ENCODE measurements at places on chromosomes 16 and 17.

GRCh38 chr17:70011750-70012149, 63.3 kb upstream of the KCNJ16 start:
- H3K36me3 ChIP-seq, result no peaks in the 10 kb centered on the region
- no peak overlapping the region for H3K27ac ChIP-seq
- no peak overlapping the region for H3K4me3 ChIP-seq
- DNase-seq, result no peak

DNA sequence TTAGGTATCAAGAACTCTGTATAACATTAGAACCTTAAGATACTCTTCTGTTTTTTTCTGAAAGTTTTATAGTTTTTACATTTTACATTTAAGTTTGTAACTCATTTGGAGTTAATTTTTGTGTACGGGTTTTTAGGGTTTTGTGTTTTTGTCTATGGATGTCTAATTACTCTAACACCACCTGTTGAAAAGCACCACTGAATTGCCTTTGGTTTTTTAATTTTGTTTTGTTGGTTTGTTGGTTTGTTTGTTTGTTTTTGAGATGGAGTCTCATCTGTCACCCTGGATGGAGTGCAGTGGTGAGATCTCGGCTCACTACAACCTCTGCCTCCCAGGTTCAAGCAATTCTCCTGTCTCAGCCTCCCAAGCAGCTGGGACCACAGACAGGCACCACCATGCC, 29.8 kb upstream of the ZNF629 start:
- no peak overlapping the region for H3K27ac ChIP-seq
- H3K27me3 ChIP-seq, result peaks cover 7% of the 10 kb centered on the region
- H3K4me3 ChIP-seq, result no peak overlapping the region

DNA sequence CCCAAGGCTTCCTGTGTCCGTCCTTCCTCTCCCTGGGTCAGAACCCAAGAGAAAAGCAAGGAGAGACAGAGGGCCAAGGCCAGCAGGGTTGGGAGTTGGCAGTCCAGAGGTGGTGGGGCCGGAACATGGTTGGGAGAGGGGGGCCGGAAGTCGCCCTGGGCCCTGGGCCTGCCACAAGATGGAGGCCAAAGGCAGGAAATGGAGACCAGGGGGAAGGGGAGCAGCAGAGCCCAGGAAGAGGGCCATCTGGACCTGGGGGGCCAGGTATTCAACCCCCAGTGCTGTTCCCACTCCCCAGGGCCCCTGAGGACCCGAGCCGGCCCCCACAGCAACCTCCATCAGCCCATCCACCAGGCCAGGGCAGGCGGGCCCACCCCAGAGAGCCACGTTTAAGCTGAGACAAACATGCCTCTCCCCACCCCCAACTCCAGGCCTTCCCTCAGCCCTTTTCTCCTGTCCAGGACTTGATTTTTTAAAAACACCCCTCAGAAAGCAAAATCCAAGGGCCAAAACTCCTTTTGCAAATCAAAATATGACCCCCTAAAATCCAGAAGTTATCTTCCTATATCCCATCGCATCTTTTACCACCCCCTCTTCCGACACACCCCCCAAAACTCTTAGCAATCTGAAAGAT, 4.4 kb upstream of the BCL6B start:
- peak overlapping the region; percentile 83 for H3K4me3 ChIP-seq
- H3K27ac ChIP-seq, result peak overlapping the region; percentile 89
- DNase-seq, result no peak

GRCh38 chr16:67964477-67965131, 3.8 kb downstream of the SLC12A4 start:
- no peak for DNase-seq
- no peak overlapping the region for H3K27ac ChIP-seq
- peaks cover 30% of the 10 kb centered on the region for H3K36me3 ChIP-seq
- H3K27me3 ChIP-seq, result peaks cover 26% of the 10 kb centered on the region
- H3K4me1 ChIP-seq, result peaks cover 28% of the 10 kb centered on the region

DNA sequence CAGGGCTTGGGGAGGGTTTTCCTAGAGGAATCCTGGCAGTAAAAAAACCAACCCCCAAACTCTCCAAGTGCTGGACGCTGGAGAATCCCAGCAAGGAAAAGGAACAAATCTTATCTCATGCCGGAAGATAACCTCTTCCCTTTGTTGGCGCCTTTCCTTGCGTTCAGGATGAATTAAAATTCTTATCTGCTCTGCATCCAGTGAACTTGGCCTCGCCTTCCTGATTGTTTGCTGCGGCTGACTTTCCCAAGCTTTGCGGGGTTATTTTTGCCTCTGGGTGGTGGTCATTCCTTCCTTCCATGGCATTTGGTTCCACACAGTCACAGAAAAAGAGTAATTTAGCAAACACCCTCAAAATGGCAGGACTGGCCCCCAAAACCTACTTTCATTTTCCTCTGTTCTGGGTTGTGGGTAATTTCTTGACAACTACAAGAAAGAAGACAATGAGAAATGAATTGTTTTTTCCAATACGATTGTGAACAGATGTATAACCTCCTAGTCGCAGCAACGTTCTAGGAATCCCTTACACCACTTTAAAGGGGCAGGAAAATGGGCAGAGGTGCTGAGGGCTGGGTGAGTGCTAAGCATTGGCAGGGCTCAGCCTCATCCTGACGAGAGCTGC, 77.8 kb downstream of the MRC2 start:
- H3K36me3 ChIP-seq, result peaks cover 14% of the 10 kb centered on the region
- peak; percentile 30 for DNase-seq
- peak overlapping the region; percentile 90 for H3K4me3 ChIP-seq
- peaks cover 24% of the 10 kb centered on the region for H3K4me1 ChIP-seq
- peak overlapping the region; percentile 87 for H3K27ac ChIP-seq

- no peak overlapping the region for H3K4me3 ChIP-seq
- DNase-seq, result no peak
- peaks cover 13% of the 10 kb centered on the region for H3K4me1 ChIP-seq
- no peaks in the 10 kb centered on the region for H3K36me3 ChIP-seq
Measured at GRCh38 chr17:44229090-44229489, 9.6 kb upstream of the UBTF start.

DNA sequence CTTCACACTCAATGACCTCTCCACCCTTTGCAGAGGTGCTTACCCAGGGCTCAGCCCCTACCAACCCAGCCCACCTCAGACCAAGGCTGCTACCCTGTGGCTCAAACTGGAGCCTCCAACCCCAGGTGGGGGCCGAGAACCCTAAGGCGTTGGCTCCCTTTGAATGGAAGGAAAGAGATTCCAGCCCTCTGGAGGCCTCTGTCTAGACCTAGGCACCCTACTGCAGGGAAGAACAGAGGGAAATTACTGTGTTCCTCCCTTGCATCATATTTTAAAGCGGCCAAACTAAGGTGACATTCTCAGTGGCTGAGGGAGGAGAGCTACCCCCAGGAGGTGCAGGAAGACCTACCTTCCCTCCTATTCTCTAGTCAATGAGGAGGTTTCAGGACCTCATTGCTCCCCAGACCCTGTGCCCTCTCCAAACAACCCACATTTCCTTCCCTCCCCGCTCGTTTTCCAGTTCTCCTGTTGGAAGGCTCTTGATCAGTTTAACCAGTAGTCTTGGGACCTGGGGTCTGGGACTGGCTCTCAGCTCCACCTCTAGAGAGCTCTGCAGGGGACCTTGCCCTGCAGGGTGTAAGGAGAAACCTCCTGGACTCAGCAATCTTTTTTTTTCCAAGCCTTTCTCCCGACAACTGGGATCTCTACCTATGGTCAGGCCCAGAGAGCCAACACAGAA, 5.5 kb upstream of the HOXB8 start:
- peaks cover 28% of the 10 kb centered on the region for H3K4me1 ChIP-seq
- no peak overlapping the region for H3K4me3 ChIP-seq
- H3K27me3 ChIP-seq, result peaks cover 34% of the 10 kb centered on the region

GRCh38 chr17:49580055-49580721, 4.5 kb downstream of the NXPH3 start:
- no peak overlapping the region for H3K4me3 ChIP-seq
- H3K27me3 ChIP-seq, result peaks cover 22% of the 10 kb centered on the region
- H3K36me3 ChIP-seq, result no peaks in the 10 kb centered on the region
- no peak for DNase-seq
- no peak overlapping the region for H3K27ac ChIP-seq
- H3K4me1 ChIP-seq, result peaks cover 6% of the 10 kb centered on the region

GRCh38 chr17:38815576-38816193, 9.4 kb downstream of the CWC25 start:
- H3K27me3 ChIP-seq, result peaks cover 2% of the 10 kb centered on the region
- H3K4me1 ChIP-seq, result no peaks in the 10 kb centered on the region
- no peak overlapping the region for H3K4me3 ChIP-seq
- peak overlapping the region; percentile 57 for H3K27ac ChIP-seq
- DNase-seq, result no peak

GRCh38 chr16:48405907-48406306, 20.7 kb upstream of the SIAH1 start:
- H3K36me3 ChIP-seq, result no peaks in the 10 kb centered on the region
- no peak overlapping the region for H3K4me3 ChIP-seq
- H3K27me3 ChIP-seq, result peaks cover 6% of the 10 kb centered on the region
- DNase-seq, result no peak

DNA sequence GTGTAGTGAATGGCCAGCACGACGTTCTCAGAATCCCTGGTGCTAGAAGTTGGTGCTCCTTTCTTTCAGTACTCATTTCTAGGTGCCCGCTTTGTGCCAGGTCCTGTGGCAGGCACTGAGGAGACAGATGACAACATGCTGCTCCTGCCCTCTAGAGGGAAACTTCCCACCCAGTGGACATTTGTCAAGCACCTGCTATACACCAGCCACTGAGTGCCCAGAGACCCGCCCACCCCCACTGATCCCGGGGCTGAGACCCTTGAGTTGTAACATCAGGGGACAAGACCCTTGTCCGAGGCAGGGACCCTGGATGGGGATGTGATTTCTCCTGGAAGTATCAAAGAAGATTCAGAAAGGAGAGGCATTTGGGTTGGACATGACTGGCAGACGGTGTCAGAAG, 25.1 kb downstream of the UNC13D start:
- no peaks in the 10 kb centered on the region for H3K4me1 ChIP-seq
- no peak overlapping the region for H3K4me3 ChIP-seq
- H3K27me3 ChIP-seq, result peaks cover 5% of the 10 kb centered on the region
- no peak for DNase-seq
- H3K27ac ChIP-seq, result peak overlapping the region; percentile 4

DNA sequence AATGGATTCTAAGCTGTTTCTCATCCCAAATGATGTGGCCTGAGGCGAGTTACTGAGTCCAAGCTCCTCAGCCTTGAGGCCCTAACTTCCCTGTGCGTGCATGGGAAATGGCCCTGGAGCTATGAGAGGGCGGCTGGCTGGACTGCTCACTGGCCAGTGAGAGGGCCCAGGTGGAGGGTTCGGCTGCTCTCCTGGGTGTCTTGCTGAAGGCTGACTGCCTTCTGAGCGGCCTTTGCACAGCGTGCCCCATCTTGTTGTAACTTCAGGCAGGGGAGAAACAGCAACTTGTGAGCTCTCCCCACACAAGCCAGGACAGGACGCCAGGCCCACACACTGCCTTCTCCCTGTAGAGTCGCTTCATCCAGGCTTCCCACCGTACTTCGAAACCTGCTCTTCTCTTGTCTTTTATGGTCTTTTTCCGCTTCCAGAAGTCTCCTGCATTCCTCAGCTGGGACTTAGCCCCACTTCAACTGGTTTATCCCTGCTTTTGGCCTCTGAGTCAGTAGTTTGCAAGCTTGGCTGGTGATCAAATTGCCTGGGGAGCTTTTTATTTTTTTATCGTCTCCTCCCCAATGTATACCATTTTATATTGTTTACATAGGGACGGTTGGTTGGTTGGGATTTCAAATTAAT, 13.3 kb downstream of the CDH3 start:
- DNase-seq, result no peak
- no peak overlapping the region for H3K27ac ChIP-seq
- no peak overlapping the region for H3K4me3 ChIP-seq
- no peaks in the 10 kb centered on the region for H3K4me1 ChIP-seq
- no peaks in the 10 kb centered on the region for H3K27me3 ChIP-seq

DNA sequence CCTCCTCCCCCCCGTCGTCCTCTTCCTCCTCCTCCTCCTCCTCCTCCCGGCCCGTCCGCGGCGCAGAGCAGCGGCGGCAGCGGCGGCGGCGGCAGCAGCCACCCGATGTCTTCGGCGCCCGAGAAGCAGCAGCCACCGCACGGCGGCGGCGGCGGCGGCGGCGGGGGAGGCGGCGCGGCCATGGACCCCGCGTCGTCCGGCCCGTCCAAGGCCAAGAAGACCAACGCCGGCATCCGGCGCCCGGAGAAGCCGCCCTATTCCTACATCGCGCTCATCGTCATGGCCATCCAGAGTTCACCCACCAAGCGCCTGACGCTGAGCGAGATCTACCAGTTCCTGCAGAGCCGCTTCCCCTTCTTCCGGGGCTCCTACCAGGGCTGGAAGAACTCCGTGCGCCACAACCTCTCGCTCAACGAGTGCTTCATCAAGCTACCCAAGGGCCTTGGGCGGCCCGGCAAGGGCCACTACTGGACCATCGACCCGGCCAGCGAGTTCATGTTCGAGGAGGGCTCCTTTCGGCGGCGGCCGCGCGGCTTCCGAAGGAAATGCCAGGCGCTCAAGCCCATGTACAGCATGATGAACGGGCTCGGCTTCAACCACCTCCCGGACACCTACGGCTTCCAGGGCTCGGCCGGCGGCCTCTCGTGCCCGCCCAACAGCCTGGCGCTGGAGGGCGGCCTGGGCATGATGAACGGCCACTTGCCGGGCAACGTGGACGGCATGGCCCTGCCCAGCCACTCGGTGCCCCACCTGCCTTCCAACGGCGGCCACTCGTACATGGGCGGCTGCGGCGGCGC, at the start of gene FOXF1:
FOXF1 (plus strand) TSS at position 63 of the 797 bp plus-strand sequence; CDS start at position 106, 43 bp downstream.
- no peak for DNase-seq
- H3K4me1 ChIP-seq, result peaks cover 18% of the 10 kb centered on the region
- peak within 1 kb of the TSS; percentile 37 for H3K4me3 ChIP-seq
- peaks cover 44% of the 10 kb centered on the region for H3K27me3 ChIP-seq

DNA sequence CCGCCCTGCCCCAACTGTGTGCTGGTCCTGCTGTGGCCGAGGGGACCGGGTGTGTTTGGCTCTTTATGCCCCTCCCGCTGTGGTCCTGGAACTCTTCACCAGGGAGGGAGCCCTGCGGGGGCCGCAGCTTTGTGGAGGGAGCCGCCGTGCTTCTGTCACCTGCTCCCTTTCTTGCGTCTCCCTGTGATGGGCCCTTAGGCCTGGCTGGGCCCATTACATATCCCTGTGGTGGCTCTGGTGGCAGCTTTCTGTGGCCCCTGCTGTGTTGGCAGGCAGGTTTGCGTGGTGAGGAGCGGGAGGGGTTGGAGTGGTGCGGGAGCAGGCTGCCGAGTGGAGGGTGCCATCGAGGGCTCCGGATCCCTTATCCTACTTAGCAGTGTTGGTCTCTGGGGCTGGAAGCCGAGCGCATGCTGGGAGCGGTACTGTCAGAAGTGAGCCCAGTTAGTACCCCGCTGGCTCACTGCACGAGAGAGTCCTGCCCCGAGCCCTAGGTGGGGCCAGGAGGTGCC, 60.4 kb downstream of the PDPK1 start:
- peaks cover 5% of the 10 kb centered on the region for H3K4me1 ChIP-seq
- H3K36me3 ChIP-seq, result peaks cover 10% of the 10 kb centered on the region
- H3K27ac ChIP-seq, result no peak overlapping the region
- H3K27me3 ChIP-seq, result peaks cover 6% of the 10 kb centered on the region

DNA sequence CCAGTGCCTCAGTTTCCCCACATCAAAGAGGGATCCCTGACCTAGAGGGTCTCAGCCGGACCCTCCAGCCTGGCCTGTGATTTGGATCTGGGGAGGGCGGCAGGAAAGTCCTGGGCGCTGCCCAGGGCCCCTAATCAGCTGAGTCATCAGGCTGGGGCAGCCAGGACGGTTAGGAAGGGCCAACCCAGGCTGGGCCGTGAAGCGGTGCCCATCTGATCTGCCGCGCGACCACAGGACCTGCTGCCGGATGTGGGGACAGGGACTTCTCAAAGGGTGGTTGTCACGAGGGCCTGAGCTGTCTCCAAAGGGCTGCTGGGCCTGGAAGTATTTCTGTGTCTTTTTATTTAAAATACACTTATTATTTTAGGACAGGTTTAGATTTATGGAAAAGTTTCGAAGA, 4.4 kb downstream of the TPSAB1 start:
- no peak overlapping the region for H3K27ac ChIP-seq
- peaks cover 3% of the 10 kb centered on the region for H3K4me1 ChIP-seq
- H3K36me3 ChIP-seq, result no peaks in the 10 kb centered on the region
- peaks cover 5% of the 10 kb centered on the region for H3K27me3 ChIP-seq
- no peak for DNase-seq
